Foreskin melanocyte (primary cell): ENCODE measurements at places on chromosomes 12 and 14.

- DNase-seq, result no peak
These were observed 21.9 kb downstream of the CEP170B start for GRCh38 chr14:104886690-104887622.

GRCh38 chr14:58746261-58746660 lies 108.5 kb downstream of the DACT1 start:
- DNase-seq, result no peak

DNA sequence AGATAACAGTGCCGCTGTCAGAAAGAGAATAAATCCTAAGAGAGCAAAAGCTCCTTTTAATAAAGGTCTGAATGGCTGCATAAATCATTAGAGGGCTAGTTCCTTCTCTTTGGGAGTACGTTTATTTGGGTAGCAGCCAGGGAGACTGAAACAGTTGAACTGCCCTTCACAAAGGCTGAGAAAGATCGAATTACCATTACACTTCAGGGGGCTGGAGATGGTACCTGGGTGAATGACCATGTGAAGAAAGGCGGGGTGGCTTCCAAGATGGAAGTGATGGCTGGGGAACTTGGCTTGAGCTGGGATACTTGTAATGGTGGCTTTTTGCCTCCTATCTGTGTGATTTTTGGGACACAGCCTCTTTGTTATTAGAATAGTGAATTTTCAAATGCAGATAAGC lies 1.7 kb upstream of the FGD4 start:
- no peak for DNase-seq

GRCh38 chr14:68482772-68483395 lies 310.0 kb downstream of the ZFP36L1 start:
- DNase-seq, result no peak

- DNase-seq, result no peak
These were observed 1096.5 kb upstream of the TMEM132C start for GRCh38 chr12:127170226-127171180.

DNA sequence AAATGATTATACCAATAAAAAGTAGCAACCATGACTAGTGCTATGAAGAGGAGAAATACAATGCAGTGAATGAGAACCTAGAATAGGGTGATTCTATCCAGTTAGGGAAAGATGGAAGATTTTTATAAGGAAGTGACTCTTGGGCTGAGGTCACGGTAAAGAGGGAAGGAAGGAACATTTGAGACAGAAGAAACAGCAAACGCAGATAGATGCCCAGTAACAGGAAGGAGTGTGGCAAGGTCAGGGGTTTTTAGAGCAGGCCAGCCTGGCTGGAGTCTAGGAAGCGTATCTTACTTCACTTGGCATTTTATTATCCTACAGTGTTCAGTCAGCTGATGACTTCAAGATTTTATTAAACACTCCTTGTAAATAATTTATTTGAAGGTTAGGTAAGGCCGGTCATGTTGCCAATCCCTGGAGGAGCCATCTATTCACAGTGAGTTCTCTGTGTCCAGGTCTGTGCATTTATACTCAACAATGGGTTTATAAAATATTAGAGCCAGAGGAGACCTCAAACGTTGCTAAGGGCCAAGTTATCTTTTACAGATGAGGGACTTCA lies 170.6 kb downstream of the PRKCH start:
- DNase-seq, result no peak

- DNase-seq, result no peak
These were observed 1598.3 kb downstream of the AACS start for GRCh38 chr12:126663304-126664094.
